ENCODE measurements at places on chromosomes 6 and 20. TPM values are rescaled to one million over a fixed set of nuclear protein-coding genes. Genes with fewer than 3 reads are reported as not detected.

- DNase-seq = no peak
These were observed 18.1 kb downstream of the PTPRA start for GRCh38 chr20:2891343-2891742.

GRCh38 chr6:16324606-16325225, 86.3 kb downstream of the GMPR start:
- no peak for DNase-seq

DNA sequence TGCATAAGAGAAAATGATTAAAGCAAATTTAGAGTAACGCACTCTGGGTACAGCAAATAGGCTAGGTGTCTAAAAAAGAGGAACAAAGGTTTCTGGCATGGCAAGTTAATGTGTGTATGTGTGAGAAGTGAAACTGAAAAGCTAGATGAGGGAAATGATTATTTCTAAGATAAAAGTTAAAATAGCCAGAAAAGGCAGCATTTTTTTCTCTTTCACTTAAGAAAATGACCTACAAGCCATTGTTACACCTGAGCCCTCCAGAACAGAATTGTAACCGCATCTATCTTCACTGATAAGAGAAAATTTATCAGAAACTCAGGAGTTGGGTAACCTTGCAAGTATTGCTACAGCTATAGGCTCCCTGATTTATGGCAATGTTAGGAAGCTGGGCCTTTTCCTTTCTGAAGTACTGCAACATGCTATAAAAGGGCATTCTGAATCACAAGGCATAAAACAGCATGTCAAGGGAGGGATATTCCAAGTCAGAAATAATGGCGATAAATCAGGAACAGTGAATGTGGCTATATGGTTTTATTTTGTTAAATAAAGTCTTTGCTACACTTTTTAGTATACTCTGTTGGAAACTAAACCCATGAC, 395.3 kb downstream of the TBC1D32 start:
- DNase-seq = no peak

DNA sequence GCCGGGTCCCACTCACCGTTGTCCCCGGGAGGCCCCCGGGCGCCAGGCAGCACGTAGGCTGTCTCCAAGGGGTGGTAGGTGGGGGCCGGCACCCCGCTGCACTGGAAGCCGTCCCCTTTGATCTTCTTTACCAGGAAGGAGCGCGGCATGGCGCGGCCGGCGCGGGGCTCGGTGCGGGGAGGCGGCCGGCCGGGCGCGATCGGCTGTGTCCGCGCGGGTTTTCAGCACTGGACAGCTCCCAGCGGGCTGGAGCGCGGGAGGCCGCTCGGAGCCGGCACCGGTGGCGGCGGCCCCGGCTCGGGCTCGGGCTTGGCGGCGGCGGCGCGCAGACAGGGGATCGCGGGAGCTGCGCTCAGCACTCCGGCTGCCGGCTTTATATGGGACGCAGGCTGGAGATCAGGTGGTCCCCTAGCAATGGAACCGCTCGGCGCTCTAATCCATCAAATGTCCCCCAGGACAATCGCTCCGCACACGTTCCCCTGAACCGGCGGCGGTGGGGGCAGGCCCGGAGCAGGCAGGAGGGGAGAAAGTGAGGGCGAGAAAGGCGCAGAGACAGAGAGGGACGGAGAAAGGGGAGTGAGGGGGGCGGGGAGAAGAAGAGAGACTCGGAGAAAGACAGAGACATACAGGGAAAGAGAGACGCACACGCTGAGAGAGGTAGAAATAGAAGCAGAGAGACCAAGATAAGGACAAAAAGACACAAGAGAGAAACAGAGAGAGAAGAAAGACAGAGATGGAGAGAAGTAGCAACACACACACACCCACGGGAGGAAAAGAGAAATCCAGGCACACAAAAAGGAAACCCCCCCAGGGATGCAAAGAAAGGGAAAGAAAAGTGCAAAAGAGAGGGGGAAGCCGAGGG, at the start of gene SCRT2:
Gene SCRT2, minus strand, starts transcription at position 350 of the 862 bp plus-strand sequence. Its CDS starts 201 bp downstream, at position 149.
- DNase-seq = peak; percentile 88

DNA sequence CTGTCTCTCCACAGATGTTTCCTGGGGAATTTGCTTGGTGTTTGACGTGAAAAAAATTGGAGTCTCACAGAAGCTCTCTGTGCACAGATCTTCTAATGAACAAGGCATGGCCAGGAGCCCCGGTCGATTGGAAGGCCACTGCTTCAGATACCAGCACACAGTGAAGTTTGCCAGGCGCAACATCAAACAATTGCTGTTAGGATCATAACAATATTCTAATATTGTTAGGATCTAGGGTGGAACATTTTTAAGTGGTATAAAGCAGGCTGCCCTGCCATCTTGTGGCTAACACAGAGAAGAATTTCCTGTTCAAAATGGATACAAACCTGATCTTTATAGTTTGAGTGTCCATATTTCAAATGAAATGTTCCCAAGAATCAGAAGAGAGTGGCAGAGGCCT, 64.1 kb downstream of the C6orf118 start:
- DNase-seq = no peak

GRCh38 chr6:150194195-150194594, 51.4 kb downstream of the PPP1R14C start:
- DNase-seq = no peak

GRCh38 chr6:20699402-20699801, 165.1 kb downstream of the CDKAL1 start:
- DNase-seq = no peak

DNA sequence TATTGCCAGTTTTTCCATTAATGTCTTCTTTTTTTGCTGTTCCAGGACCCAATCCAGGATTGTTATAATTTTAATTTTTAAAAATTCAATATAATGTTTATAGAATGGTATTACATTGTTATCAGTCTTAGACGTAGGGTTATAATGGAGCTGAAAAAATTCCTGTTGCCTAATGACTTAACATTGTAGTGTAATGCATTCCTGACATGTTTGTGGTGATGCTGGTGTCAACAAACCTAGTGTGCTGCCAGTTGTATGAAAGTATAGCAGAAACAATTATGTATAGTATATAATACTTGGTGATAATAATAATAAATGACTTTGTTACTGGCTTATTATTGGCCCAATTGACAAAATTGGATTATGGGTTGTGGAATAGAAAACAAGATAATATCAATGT, 30.4 kb downstream of the KIZ start:
- DNase-seq = no peak

- DNase-seq = no peak
These were observed 6.0 kb upstream of the BPIFA1 start for GRCh38 chr20:33229843-33230242.

- DNase-seq = peak; percentile 90
These were observed 19.7 kb downstream of the SLC17A9 start for GRCh38 chr20:62971950-62972844.

DNA sequence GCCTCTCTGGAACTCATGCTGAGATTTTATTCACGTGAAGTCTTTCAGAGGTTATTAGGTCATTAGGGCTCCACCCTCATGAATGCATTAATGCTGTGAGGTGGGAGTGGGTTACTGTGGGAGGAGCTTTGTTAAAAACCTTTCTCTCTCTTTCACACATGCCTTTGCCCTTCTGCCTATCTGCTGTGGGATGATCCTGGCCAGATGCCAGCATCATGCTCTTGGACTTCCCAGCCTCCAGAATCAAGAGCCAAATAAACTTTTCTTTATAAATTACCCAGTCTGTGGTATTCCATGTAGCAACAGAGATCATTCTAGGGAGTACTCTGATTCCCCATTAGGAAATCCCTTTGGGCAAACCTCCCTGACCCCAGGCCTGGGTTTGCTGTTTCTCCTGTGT, 129.9 kb upstream of the AGPAT4 start:
- DNase-seq = no peak

GRCh38 chr20:24658920-24659660, 189.7 kb downstream of the SYNDIG1 start:
- no peak for DNase-seq

- no peak for DNase-seq
These were observed 179.5 kb downstream of the ZFP64 start for GRCh38 chr20:52012079-52012478.

DNA sequence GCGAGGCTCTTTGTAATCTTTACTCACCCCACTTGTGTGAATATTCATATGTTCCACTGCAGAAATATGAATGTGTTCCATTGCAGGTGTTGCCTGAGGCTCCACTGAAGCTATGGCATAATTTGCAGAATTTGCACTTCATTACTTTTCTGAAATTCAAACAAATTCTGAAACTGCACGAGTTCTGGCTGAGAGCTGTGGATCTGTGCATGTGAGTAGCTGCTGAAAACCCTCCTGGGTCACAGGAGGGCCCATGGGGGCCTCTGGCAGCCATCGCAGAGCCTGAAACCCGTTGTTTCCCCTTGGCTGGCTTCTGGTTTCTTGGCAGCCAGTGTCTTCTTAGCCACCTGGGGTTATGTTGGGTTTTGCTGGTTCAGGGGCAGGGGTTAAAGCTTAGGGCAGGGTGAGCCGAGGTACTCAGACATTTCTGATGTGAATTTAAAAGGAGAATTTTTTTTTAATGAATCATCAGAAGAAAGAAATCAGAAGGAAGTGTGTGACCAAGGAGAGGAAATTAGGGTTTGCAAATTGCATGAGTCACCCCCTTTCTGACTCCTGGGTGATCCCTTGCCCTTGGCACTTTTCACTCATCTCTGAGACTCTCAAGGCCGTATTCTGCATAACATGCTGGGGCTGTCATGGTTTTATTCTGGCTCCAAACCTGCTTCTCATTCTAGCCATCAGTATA, 40.6 kb downstream of the TOX2 start:
- no peak for DNase-seq

- no peak for DNase-seq
These were observed 1.1 kb upstream of the PANK2 start for GRCh38 chr20:3887876-3888620.

GRCh38 chr6:3252861-3253596, 5.7 kb upstream of the PSMG4 start:
- peak; percentile 54 for DNase-seq

DNA sequence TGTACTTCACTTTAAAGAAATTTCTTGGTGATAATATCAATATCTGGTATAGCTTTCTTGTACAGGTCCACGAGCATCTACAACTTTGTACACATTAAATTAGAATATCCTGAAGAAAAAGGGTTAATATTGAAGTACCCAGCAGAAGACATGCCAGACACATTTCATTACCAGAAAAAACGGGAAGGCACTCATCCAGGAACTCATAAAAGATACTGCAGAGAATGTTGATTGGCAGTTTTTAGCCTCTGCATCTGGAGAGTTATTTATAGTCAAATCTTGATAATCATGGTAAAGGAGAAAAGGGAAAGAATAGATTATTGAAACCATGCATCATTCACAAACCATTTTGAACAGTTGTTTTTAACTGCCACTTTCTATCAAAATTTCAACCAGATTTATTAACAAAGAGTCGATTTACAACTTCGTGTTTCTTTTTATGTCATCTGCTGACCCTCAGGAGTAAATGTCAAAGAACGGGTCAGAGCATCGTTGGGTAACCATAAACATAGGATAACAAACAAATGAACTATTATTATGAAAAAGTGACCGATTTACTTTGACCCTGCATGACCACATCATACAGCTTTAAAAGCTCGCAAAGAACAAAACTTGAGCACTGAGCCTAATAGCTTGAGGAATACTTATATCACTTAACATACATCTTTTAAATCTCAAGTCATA, 229.2 kb upstream of the SGK1 start:
- DNase-seq = no peak

- DNase-seq = no peak
These were observed 236.4 kb upstream of the ASCC3 start for GRCh38 chr6:101117393-101118135.

DNA sequence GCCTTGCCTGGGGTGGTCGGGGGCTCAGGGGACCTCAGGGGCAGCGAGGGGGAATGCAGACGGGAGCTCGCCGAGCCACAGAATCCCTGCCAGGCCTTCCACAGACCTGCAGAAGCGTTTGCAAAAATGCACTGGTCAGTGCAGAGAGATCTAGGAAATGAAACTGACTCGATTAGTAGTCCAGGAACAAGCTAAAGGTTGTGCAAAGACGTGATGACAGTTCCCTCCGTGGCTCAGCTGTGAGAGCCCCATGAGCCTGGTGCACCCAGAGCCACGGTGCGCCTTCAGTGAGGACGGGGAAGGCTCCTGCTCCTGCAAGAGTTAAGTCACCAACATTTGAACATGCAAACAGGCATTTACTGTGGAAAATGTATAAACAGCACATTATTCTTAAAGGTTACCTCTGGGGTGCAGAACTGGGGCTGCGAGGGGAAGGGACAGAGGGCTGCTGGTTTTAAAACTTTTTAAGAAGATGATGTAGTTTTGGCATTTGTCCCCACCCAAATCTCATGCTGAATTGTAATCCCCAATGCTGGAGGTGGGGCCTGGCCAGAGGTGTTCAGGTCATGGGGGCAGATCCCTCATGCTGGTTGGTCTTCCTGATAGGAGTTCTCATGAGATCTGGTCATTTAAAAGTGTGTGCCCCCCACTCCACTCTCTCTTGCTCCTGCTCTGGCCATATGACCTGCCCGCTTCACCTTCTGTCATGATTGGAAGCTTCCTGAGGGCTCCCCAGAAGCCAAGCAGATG, 147.3 kb downstream of the DLL1 start:
- DNase-seq = no peak

- no peak for DNase-seq
These were observed 568.0 kb downstream of the KIF16B start for GRCh38 chr20:16005021-16005914.

DNA sequence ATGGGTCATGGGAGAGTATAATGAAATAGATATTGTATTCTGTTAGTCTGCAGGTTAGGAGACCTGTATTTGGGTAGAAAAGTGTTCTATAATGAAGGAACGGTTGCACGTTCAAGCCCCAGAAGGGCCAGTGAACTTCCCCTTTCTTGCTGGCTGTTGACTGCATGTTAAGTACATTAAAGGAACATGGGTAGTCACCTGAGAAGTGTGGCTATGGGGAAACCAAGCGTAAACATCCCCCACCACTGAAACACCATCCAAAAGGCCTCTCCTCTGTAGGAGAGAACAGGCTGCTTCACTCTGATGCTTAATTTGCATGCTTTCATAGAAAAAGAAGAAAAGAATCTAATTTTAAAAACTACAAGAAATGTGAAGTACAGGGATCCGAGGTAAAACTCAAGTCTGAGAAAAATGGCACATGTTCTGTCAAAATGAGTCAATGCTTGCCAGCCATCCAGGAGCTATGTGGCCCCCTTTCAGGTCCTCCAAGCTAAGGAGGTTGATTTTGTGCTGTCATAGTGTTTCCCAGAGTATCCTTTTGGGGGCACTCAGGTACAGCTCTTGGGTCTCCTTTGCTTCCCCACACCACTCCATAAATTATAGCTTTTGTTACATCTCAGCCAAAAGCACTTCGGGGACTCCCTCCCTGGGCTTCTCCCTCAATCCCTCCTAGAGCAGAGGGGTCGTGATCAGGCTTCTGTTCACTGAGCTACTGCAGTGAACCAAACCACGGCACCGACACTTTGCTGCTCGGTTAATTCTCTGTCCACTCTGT, 283.7 kb upstream of the AGPAT4 start:
- no peak for DNase-seq

GRCh38 chr20:59784365-59784764, 149.1 kb downstream of the SYCP2 start:
- no peak for DNase-seq

- no peak for DNase-seq
These were observed 209.4 kb downstream of the FOXA2 start for GRCh38 chr20:22374678-22375590.

- no peak for DNase-seq
These were observed 45.7 kb downstream of the PREP start for GRCh38 chr6:105357165-105357564.

The MOG gene
- 12.6 TPM for total RNA-seq

The SLC25A27 gene
- total RNA-seq = 11.1 TPM

The SPTLC3 gene
- total RNA-seq = 6.9 TPM

The RBBP8NL gene
- total RNA-seq = not detected

The SFTA2 gene
- total RNA-seq = not detected

The RSPO4 gene
- not detected for total RNA-seq

The NMBR gene
- not detected for total RNA-seq

The ZNF311 gene
- total RNA-seq = 0.35 TPM

The HECA gene
- total RNA-seq = 54.9 TPM

The DNMT3B gene
- total RNA-seq = 0.32 TPM

The GLP1R gene
- total RNA-seq = 6.8 TPM

The LY6G6C gene
- total RNA-seq = not detected
